ENCODE measurements at places on chromosomes 16 and 17. TPM values are rescaled to one million over a fixed set of nuclear protein-coding genes. Genes with fewer than 3 reads are reported as not detected.

GRCh38 chr17:4438162-4438944 is 4.6 kb downstream of the SPNS3 start:
- DNase-seq = no peak

DNA sequence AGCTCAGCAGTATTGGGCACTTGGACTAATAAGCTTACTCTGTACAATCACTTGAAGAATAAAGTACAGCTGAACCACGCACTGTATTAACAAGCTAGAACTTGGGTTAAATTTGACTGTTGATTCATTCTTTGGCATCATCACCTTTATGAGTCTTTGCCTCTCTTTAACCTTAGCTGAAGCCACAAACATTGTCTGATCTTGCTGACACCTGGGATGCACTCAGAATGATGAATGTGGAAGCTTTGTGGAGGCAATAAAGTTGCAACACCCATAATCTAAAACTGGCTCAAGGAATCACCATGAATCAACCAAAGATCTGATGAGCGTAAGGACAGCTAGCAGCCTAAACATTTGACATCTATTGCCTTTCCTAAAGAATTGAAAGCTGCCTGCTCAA is 590.6 kb upstream of the SOX9 start:
- no peak for DNase-seq

DNA sequence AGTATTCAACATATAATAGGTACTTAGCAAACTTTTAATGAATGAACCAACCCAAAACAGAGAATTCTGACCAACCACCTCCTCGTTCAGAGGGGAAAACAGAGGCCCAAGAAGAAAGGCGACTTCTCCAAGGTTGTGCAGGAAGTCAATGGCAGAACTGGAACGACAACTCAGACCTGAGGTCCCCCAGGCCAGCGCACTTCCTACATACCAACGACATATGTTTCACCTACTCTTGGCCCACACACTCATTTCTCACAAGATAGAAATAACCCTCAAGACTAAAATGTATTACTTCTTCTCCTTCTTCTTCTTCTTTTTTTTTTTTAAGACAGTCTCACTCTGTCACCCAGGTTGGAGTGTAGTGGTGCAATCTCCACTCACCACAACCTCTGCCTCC is 14.4 kb downstream of the CHCT1 start:
- no peak for DNase-seq

- no peak for DNase-seq
Observed at GRCh38 chr17:76179496-76180467, 38.7 kb upstream of the FOXJ1 start.

- DNase-seq = no peak
Observed at GRCh38 chr16:31325171-31325570, 29.8 kb upstream of the ITGAX start.

GRCh38 chr17:81831563-81831956 is 1.5 kb downstream of the MCRIP1 start:
- DNase-seq = no peak

DNA sequence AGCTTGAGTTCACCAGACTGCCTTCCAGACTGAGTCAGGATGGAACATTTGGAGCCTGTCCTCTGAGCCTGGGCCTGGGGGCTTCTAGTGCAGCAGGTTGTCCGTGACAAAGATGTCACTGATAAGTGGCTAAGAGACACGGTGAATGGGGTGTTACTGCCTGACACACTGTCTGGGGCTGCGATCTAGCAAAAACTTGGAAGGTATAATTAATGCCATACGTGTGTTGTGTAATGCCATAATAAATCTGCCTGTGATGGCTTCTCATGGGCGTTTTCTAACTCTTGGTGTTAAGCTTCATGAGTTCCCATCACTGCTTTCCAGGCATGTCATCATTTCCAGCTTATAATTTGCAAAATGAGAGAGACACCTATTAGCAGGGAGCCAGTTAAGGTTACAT is 215.4 kb downstream of the UTP18 start:
- no peak for DNase-seq

DNA sequence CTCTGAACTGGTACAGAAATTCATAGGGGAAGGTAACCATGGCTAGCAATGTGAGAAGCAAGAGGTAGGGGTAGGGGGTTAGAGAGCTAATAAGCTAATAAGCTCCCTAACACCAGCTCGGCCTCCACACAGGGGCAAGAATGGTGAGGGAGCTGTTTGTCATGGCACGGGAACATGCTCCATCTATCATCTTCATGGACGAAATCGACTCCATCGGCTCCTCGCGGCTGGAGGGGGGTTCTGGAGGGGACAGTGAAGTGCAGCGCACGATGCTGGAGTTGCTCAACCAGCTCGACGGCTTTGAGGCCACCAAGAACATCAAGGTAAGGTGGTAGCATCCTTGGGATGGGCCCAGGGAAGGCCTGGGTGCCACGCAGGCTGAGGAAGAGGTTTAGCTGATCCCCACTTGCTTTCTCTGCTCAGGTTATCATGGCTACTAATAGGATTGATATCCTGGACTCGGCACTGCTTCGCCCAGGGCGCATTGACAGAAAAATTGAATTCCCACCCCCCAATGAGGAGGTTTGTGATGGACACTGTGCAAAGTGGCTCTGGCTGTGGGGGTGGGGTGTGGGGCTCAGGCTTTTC is 3.5 kb upstream of the FTSJ3 start:
- no peak for DNase-seq

DNA sequence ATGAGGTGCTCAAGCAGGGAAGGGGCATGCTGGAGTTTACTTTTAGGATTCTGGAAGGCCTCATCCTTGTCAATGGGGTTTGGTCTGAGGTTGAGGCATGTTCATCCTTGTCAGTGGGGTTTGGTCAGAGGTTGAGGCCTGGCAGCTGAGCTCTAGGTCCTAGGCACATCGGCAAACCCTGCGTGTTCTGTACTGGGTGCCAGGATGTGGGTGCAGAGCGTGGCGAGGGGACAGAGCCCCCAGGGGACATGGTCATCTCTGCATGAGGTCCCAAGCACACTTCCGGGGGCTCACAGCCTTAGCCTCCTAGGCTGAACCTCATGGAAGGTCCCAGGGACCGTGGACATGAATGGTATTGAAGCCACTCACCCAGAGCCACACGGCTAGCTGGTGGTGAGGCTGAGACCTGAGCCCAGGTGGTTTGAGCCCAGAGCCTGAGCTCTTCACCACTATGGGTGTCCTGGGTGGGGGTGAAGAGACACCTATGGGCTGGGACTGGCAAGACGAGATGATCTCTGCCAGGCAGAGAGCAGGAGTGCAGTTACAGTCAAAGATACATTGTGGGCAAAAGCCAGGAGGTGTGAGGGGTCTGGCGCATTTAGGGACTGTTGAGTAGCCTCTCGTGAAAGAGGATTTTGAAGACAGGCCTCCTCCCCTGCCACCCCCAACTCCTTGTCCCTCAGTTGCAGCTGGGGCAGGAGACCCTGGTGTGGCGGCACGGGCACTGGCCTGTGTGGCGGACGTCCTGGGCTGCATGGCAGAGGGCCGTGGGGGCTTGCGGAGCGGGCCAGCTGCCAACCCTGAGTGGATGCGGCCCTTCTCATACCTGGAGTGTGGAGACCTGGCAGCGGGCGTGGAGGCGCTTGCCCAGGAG is 19.3 kb downstream of the FCSK start:
- no peak for DNase-seq

DNA sequence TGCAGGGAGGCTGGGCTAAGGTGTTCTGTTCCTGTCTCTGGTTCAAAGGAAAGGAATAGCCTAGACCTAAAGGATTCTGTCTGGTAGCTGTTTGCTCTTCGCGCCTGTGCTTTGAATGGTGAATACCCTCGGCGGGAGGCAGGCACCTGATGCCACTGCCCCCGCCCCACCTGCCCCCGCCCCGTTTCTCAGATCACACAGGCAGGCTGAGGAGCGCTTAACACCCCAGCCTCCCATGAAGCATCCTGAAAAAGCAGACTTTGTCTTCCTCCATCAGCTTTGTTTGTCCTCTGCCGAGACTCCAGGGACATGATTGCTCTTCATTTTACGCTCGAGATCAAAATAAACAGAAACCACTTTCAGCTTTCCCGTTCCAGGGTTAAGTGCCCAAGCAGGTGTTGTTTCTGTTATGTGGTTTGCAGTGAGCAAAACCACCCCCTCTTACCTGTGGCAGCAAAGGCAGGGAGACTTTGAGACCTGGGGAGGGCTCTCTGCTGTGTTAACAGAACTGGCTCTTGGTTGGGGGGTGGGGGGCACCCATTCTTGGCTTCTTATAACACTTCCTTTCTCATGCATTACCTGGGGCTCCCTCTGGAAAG is 452.1 kb downstream of the WWOX start:
- DNase-seq = no peak

GRCh38 chr16:78246559-78246958 is 147.1 kb downstream of the WWOX start:
- DNase-seq = no peak

GRCh38 chr17:2803386-2803785 is 7.1 kb downstream of the RAP1GAP2 start:
- DNase-seq = no peak

DNA sequence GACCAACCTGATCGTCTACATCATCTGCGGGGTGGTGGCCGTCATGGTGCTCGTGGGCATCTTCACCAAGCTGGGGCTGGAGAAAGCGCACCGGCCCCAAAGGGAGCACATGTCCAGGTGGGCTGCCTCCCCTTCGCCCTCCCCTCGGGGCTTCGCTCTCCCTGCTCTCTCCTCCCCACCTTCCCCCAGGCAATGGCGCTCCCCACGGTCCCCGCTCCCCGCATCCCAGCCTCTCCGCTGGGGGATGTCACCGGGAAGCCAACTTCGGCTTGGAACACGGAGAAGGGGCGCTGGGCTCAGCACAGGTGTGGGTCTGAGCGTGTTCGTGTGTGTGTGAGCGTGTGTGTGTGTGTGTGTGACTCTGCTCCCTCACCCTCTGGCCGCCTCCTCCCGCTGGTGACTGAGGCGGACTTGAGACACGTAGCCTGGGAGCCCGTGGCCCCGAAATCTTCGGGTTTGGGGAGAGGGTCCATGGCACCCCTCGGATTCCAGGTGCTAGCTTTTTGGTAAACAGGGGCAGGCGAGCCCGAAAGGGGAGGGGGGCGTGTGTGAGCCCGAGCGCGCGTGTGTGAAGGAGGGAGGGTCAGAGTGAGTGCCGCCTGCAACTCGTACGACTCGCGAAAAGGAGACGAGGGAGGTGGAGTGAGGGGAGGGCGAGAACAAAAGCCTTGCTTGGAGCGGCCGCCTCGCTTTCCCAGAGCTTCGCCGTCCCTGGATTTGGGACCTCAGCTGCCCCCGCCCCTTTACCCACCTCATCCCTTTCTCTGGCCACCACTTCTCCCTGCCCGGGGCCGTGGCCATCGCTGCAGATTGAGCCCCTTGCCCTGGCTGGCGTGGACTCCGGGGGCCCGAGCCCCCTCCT is 1.3 kb downstream of the SHISA9 start:
- DNase-seq = no peak

DNA sequence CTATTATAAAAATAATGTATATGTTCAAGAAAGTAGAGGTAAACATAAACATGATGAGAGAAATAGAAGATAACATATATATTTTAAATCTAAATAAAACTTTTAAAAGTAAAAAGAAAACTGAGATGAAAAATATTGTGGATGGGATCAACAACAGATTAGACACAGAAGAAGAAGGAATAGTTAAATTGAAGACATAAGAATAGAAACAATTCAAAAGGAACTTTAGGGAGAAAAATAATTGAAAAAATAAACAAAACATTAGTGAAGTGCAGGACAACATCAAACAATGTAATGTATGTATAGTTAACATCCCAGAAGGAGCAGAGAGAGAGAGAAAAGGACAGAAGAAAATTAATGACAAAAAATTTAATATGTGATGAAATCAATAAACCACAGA is 228.1 kb upstream of the TNRC6C start:
- DNase-seq = no peak

- DNase-seq = no peak
Observed at GRCh38 chr17:81486199-81486810, 26.3 kb downstream of the ACTG1 start.

- DNase-seq = no peak
Observed at GRCh38 chr17:80005360-80006338, 30.0 kb downstream of the TBC1D16 start.

- no peak for DNase-seq
Observed at GRCh38 chr16:1413684-1414531, 596 bp downstream of the UNKL start.

DNA sequence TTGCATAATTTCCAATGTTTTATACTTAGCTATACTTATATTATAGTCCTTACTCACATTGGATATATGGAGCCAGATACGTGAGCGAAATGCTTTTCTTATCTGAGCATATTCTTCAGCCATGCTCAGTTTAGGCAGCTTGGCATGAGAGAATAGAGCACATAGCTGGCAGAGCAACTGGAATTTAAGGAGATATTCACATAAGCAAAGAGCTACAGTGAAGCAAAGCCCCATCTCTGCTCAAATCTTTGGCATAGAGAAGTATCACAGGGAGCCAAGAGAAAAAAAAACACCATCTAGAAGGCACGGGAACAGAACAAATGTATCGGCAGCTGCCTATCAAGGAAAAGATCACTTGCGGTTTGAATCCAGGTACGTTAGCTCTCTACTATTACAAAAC is 734.2 kb upstream of the KIF2B start:
- no peak for DNase-seq

DNA sequence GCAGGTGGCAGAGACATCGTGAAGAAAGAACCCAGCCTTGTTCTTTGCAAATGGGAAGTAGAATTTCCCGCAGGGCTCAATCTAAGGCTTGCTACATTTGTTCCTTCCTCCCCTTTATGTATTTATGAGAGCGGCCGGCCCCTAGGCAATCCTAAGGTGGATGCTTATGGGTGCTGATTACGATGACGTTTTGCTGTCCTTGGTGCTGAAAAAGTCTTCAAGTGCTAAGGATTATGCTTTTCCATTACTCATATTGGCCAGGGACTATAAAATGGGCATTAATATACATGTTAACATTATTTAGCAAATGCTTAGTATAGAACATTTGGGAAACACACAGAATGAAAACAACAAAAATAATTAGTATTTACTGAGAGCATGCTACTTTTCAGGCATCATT is 313.3 kb upstream of the XYLT1 start:
- DNase-seq = no peak

DNA sequence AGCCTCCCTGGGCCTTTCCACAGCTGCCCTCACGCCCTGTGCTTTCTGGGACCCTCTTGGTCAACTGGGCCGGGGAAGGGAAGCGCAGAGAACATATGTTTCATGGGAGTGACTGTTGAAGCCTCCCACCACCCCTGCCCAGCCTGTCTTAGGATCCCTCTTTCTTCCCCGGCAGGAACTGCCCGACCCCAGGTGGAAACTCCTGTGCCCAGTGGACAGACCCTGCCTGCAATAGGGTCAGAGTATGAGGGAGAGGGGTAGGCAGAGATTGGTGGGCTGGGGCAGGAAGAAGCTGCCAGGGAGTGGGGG is 10.5 kb downstream of the HEXIM2 start:
- no peak for DNase-seq

The TBC1D3K gene
- total RNA-seq = not detected

The LITAFD gene
- not detected for total RNA-seq

The SLC47A1 gene
- total RNA-seq = 5.1 TPM

The SCGB1C2 gene
- not detected for total RNA-seq

The SLFN14 gene
- total RNA-seq = not detected

The GLTPD2 gene
- not detected for total RNA-seq

The HAS3 gene
- 0.36 TPM for total RNA-seq

The GCGR gene
- not detected for total RNA-seq

The CD7 gene
- total RNA-seq = 8.4 TPM

The XAF1 gene
- total RNA-seq = 28.2 TPM

The MVP gene
- 142 TPM for total RNA-seq

The PIMREG gene
- total RNA-seq = not detected
